Heart right ventricle (tissue), 16 donors: ENCODE measurements at places on chromosomes 1 and 21.

GRCh38 chr1:42453386-42453785, 2.4 kb downstream of the ZMYND12 start:
- DNase-seq = no peak

DNA sequence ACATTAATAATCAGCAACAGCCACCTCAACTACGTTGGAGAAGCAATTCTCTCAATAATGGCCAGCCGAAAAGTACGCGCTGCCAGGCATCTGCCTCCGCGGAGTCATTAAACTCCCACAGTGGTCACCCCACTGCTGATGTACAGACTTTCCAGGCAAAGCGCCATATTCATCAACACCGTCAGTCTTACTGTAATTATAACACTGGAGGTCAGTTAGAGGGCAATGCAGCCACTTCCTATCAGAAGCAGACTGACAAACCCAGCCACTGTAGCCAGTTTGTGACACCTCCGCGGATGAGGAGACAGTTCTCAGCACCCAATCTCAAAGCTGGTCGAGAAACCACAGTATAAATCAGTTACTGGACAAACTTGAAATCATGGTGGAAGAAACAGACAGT, 93.9 kb downstream of the KIF1B start:
- DNase-seq = peak; percentile 55

DNA sequence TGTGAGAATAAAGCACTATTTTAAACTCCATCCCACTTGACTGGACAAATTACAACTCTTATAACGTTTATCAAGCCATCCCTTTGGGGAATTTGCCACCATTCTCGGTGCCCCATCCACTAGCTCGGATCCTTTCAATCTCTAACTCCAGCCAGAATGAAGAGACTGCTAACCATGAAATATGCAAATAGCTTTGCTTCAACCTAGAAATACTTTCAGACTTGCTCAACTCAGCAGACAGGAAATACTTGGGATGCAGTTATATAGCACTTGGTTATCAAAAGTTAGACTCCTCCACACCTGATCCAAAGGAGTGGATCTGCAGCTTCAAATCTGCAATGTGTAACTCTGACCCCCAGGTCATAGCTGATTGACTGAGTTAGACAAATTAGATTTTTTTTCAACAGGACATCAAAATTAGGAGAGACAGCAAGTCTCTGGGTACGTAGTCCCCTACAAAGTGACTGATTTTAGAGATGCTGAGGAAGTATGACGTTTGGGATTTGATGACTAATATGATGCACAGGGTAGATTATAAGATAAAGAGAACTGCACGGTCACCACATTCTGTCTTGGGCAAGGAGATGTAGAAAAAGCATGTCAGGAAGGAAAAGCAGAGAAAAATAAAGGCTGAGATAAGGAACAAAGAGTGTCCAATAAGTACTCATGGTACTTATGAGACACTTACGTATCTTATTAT, 496.0 kb downstream of the AGBL4 start:
- DNase-seq = no peak

DNA sequence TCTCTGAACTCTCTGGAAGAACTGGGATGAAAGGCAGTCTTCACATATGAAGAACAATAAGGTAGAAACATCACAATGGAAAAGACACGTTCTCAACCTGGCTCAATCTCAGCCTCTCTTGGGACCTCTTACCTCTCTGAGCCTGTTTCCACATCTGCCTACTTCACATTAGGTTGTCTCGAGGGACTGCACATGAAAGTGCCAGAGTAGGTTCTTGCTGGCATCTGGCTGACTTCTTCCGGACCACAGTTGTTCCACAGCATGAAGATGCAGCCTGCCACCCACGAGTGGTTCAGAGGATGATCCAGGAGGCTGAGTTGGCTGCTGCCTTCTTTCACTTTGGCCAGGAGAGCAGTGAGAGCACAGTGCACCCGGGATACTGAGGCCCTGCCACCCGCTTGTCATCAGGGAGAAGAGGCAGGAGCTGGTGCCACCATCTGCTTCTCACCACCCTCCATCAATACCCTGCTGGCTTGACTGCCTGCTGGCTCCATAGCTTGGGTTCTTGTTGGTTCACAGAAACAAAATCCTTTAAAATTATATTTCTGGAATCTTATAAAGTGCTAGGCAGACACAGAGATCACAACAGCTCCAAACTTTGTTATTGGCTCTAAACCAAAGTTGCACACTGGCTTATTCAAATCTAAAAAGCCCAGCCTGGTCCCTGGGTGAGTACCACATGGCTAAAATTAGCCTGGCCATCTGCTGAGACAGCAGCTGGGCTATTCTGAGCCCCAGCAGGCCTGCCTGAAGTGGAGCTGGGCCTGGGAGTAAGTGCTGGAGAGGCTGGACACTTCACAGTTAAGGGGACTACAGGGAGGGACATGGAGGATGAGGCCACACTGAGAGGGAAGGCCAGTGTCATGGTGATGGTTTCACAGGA, 46.9 kb upstream of the LIN9 start:
- DNase-seq = peak; percentile 52

- DNase-seq = no peak
Measured at GRCh38 chr1:235090406-235091069, 38.1 kb downstream of the TOMM20 start.

- DNase-seq = no peak
Measured at GRCh38 chr1:115539736-115540135, 102.0 kb upstream of the VANGL1 start.

DNA sequence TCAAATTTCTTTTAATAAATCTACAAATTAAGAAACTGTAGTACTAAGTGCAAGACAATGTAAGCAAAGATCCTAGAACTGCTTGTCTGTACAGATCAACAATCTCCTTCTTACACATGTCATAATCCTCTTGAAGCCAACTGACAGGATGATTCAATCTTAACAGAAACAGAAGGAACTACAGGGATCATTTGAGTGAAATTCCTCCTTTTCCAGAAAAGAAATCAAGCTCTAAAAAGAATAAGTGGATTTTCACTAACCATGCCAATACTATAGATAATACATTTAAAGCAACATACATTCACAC, 53.2 kb downstream of the RAB3GAP2 start:
- DNase-seq = no peak

- no peak for DNase-seq
Measured at GRCh38 chr1:96009831-96010434, 711.7 kb upstream of the PTBP2 start.

- DNase-seq = no peak
Measured at GRCh38 chr1:39898191-39898590, 3.5 kb downstream of the MYCL start.

GRCh38 chr1:237199026-237199425, 157.0 kb downstream of the RYR2 start:
- DNase-seq = no peak

- no peak for DNase-seq
Measured at GRCh38 chr21:46393451-46393940, 65.2 kb upstream of the DIP2A start.

GRCh38 chr1:24003331-24003972, 23.3 kb upstream of the SRSF10 start:
- DNase-seq = no peak
